ENCODE measurements at places on chromosomes 11 and 22. TPM values are rescaled to one million over a fixed set of nuclear protein-coding genes. Genes with fewer than 3 reads are reported as not detected.

- no peak for DNase-seq
Measured at GRCh38 chr11:14529321-14529720, 9.1 kb upstream of the PSMA1 start.

GRCh38 chr22:39233710-39234471 lies 10.9 kb downstream of the PDGFB start:
- DNase-seq = no peak

DNA sequence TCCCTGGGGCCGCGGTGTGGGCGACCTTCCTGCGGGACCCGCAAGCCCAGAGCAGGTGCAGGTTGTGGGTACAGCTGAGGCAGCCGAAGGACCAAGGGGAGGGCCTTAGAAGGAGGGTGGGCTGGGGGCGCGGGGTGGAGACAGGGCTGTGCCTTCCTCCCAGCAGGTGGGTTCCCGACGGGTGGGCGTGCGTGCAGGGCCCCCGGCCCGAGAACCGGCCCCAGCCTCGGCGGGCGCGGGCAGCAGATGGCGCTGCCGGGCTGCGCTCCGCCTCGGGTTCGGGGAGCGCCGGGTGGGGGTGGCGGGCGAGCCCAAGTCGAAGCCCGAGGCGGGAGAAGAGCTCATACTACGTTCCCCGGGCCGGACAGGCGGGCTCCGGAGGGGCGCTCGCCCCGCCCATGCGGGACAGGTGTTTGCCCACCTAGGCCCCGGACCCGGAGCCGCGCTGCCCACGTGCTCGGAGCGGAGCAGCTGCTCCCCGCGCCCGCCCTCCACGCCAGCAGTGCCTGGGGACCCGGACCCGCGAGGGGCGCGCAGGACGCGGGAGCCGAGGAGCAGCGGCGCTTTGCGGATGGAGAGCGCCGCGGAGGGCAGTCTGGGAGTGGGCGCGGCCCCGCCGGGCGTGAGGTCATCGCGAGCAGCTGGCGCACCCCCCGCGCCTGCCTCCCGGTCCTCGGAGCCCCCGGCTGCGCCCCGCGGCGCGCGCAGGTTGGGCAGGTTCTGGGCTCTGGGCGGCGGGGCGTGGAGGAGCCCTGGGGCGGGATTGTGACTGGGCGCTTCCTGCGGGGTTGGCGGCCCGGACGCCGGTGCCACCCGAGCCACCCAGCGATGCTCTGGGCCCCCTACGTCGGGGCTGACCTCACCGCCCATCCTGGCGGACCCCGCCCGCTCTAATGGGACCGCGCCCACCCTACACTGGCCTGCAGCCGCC lies 25.3 kb downstream of the DUSP8 start:
- peak; percentile 50 for DNase-seq

- no peak for DNase-seq
Measured at GRCh38 chr11:117420143-117420485, 92.5 kb downstream of the CEP164 start.

DNA sequence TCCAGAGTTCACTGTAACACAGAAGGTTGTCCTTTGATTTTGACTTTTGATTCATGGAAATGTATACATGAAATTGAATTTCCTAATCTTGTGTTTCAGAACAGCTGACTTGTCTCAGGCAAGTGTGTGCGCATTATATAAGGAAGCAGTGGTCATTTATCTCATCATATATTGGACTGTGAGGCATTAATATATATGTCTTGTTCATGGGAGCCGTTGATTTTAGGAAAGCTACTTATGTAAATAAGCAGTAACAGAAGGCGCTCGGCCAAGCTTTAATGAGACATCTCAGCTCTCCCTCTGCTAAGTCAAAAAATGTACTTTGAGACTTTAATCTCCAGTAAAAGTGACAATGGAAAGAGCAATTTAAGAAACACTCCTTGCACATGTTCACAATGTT lies 100.5 kb downstream of the PDHX start:
- DNase-seq = no peak

Gene NPTXR
- total RNA-seq = 1.8 TPM

DNA sequence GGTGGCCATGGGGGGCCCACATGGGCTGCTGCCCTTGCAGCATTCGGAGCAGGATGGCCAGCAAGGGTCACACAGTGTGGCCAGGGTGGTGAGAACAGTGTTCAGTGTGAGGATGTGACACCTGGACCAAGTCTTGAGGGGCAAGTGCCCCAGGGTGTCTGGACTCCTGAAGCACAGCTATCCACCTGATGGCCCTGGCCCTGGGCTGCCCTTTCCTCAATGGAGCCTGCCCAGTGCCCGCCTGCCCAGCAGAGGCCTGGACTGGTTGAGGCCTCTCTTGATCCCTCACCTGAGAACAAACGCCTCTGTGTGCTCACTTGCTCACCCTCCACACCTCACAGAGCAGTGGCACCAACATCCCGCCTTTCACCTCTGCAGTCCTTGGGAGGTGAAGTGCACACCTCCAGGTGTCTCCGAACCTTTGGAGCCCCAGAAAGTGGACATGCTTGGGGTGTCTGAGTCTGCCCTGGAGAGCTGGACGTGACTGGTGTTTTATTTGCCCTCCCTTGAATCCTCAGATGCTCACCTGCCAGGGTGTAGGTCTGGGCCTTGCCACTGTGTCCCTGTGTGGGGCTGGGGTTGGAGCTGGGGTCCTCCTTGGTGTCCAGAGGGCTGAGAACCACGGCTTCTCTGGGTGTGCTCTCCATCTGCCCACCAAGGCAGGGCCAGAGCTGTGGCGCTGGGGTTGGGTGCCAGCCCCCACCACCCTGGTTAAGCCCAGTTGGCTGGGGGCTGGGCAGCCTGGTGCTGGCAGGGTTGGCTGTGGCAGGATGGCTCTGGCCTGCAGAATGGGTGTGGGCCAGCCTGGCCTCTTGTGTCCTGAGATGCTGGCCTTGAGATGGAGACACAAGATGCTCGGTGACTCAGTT lies 3.8 kb upstream of the MUC2 start:
- no peak for DNase-seq

Gene LUZP2
- 1.5 TPM for total RNA-seq

DNA sequence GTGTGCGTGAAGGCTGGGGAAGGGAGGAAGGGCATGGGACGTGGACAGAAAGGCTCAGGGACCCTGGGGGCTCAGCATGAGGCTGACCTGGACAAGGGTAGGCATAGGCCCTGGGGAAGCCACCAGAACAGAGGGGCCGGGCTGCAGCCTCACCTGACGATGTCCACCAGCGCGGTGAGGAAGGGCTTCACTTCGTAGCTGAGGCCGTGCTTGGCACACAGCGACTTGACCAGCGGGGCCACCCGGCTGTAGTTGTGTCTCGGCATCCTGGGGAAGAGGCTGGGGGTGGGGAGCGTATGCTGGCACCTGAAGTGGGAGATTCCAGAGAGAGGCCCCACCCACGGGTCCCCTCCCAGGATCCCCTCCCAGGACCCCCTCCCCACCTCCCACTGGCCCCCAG lies 15.6 kb downstream of the FADS3 start:
- no peak for DNase-seq

GRCh38 chr11:57779276-57779675 lies 17.7 kb downstream of the CTNND1 start:
- peak; percentile 39 for DNase-seq
